ENCODE measurements at places on chromosomes 12 and 14.

DNA sequence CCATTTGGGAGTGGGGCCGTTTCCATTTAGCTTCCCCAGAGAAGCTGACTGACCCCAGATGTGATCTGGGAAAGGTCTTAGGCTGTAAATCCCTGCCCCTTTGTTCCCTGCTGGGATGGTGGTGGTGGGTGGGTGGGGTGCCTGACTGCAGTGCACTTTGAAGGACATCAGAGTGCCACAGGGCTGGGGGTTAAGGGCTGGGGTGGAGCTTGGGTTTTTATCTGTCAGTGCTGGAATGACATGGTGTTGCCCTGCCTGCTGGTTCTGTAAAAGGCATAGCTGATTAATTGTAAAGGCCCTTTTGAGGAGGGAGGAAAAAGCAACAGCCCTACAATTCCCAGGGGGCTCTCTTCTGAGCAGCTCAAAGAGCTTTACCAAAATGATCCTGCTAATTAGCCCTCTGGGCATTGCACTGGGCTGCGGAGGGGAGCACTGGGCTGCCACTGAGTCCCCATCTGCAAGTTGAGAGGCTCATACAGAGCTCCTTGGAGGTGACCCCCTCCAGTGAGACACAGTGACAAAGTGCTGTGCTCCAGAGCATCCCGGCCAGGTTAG, 21.1 kb downstream of the PLEKHG3 start:
- DNase-seq: no peak

- no peak for DNase-seq
Measured at GRCh38 chr12:57838594-57839302, 7.8 kb downstream of the CTDSP2 start.

GRCh38 chr14:54654605-54655004, 87.7 kb downstream of the SAMD4A start:
- DNase-seq: no peak

GRCh38 chr12:123945287-123946151, 27.1 kb downstream of the CCDC92 start:
- DNase-seq: no peak

- no peak for DNase-seq
Measured at GRCh38 chr14:100662879-100663760, 63.6 kb upstream of the DLK1 start.

- DNase-seq: no peak
Measured at GRCh38 chr12:40063414-40063813, 42.5 kb downstream of the SLC2A13 start.

DNA sequence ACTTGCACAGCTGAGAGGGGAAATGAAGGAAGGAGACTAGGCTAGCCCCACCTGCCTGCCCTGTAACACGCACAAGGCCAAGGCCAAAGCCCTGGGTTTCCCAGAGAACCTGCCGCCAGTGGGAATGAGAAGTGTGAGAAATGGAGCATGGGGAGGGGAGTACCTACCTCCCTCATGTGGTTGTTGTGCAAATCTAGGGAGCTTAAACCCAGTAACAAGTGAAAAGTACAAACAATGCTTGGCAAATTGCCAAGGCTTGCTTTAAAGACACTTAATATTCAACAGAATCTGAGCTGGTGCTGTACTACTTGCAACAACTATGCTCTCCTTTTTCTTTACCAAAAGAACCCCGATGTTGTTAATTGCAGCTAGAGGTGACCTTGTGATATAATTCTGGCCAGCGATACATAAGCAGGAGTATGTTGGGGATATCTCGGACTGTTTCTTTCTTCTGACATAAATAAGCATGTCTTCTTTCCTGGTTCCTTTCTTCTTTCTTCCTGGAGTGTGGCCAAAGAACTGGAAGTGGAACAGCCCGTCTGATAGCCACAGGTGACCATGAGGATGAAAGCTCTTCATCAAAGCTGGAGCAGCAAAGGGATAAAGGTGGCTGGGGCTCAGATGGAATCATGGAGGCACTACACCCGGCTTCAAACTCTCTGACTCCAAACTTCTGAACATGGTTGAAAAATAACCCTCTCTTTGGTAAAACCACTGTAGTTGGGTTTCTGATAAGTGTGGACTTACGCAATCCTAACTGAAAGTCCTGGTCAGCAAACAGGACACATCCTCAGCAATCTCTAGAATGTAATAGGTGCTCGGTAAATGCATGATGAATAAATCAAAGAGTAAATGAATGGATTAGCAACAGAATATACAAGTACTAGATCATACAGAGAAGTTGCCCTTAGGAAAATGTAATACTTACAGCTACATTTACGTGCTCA, 207.9 kb downstream of the NUAK1 start:
- no peak for DNase-seq

DNA sequence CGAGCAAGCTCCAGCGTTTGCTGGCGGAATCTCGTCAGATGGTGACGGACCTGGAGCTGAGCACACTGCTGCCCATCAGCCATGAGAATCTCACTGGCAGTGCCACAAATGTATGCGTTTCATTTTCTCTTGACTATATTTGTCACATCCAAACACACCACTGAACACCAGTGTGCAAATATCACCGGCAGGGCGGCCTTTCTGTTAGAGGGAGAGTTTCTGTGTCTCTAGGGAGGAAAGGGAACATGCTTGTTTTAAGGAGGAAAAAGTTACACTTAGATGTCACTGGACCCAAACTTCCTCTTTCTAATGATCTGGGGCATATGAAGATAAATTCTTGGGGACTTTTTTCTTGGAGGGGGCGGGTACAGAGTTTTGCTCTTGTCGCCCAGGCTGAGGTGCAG, 21.9 kb upstream of the HIP1R start:
- no peak for DNase-seq

DNA sequence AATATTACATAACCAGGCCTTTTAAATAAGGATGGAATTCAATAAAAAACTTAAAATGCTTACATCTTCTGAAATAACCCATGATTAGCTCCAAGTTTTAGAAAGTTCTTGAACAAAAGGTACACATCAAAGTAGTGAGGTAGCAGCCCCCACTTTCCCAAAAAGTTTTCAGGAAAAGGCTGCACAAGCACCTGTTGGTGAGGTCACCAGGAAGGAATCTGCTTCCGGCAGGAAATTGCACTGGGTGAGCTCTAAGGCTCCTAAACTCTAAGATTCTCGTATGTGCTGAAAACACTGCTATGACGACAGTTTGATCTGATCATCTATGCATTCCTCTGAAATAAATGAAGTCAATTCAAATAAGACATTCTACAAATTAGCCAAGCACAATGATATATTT, 34.3 kb upstream of the TTC7B start:
- DNase-seq: peak; percentile 25

GRCh38 chr14:65849558-65849957, 437.0 kb downstream of the FUT8 start:
- DNase-seq: no peak

- DNase-seq: no peak
Measured at GRCh38 chr14:21229821-21230220, 39.4 kb downstream of the HNRNPC start.

DNA sequence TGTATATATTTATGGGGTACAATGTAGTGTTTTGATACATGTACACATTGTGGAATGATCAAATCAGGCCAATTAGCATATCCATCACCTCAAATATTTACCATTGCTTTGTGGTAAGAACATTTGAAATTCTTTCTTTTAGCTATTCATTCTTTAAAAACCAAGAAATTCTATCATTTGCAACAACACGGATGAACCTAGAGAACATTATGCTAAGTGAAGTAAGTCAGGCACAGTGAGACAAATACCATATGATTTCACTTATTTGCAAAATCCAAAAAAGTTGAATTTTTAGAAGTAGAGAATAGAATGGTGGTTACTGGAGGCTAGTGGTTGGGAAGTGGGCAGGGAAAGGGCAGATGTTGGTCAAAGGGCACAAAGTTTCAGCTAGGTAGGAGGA, 129.3 kb upstream of the PTPRQ start:
- DNase-seq: no peak

- DNase-seq: no peak
Measured at GRCh38 chr14:93953263-93953662, 23.1 kb downstream of the ASB2 start.

GRCh38 chr12:68236421-68237059, 10.9 kb upstream of the IL26 start:
- DNase-seq: no peak

DNA sequence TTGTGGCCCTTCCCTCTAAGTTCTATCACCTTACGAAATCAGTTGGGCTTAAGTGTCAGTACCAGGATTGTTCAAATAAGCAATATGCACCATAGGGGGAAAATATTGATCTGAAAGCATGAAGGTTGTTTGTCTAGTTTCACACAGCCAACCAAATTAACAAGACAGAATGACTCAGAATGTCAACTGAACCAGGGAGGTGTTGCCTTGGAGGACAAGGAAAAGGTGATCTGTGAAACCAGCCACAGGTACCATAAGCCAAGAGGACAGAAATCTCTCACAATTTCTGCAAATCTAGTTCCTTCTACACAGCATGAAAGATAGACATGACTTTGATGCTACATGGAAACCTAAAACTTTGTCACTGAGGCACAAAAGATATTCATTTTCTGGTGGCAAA, 297.9 kb downstream of the BCL11B start:
- DNase-seq: no peak

DNA sequence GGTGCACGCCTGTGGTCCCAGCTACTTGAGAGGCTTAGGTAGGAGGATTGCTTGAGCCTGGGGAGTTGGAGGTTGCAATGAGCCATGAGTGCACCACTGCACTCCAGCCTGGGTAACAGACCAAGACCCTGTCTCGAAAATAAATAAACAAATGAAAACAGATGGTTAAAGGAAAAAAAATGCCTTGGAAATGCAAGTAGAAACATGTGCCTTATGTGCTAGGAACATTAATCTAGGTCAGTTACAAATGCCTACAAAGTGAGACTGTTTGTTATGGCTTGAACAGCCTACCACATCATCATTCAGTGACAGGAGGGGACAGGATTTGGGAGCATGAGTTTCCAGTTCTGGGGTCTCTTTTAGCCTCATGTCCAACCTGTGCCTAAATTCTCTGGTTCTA, 52.4 kb upstream of the BCAT1 start:
- no peak for DNase-seq

DNA sequence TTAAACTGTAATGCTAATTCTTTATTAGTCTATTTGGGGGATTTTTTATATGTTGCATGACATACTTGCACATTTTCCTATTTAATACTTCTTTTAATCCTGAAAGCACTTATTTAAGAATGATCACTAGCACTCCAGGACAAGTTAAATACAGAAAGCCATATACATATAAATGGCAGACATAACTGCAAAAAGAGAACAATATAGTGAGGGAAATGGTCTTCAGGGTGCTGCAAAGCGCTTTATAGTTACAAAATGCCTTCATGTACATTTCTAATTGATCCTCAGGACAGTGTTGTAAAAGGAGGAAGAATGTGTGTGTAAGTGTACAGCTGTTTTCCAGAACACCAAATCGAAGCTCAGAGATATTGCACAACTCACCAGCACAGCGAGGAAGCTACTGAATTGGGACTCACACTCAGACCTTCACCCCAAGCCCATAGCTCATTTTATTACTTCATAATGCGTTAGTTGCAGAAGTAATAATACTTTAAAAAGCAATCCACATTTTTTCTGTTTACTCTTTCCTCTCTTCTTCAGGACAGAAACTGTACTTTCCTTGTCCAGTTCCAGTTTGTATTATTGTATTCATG, 428.2 kb downstream of the RAD51B start:
- no peak for DNase-seq

DNA sequence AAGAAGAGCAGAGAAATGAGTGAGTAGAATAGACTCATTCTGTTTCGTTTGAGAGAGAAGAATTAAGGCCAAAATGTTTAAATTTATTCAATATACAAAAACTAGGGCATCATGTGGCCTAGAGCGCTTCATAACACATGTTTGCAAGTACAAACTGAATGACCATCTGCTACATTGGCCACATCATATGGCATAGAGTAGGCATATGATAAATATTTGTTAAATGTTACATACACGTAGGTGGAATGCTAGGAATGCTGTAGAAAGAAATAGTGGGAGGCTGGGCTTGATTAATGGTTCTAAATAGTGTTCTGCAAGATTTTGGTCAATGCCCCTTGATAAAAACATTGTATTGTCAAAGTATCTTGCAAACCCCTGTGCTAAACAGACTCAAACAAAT, 10.8 kb downstream of the MGP start:
- DNase-seq: peak; percentile 42
